ENCODE measurements at places on chromosomes 4 and X.

- DNase-seq: no peak
These were observed 12.7 kb upstream of the TSPAN5 start for GRCh38 chr4:98671131-98671530.

- peak; percentile 68 for DNase-seq
These were observed 1.6 kb downstream of the CASK start for GRCh38 chrX:41921492-41922430.

DNA sequence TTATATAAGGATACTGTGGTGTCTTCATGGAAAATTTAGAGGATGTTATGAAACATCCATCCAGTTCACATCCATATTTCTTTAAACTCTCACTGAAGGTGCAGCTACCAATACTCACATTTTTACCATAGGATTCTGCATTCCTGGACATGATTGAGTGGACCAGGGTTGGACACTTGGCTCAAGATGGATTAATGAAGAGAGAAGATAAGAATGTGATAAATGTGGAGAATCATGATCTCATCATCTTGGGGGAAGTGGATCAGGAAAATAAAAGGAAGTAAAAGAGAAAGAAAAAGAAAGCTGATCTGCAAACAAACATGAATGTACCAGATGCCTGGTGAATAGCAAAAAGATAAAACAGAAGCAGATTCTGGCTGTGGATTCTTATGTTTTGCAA, 175.4 kb downstream of the NPFFR2 start:
- DNase-seq: no peak

DNA sequence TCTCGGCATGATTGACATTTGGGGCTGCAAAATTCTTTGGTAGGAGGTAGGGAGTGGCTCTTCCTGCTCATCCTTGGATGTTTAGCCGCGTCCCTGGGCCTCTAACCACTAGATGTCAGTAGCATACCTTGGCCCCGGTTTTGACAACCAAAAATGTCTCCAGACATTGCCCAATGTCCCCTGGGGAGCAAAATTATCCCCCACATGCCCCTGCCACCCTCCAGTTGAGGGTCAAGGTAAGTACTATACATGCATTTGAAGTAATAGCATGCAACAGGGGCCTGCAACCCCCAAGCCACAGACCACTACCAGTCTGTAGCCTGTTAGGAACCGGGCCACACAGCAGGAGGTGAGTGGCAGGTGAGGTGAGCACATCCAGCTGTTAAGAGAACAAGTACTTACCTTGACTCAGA, 17.6 kb upstream of the KIAA1210 start:
- peak; percentile 26 for DNase-seq

DNA sequence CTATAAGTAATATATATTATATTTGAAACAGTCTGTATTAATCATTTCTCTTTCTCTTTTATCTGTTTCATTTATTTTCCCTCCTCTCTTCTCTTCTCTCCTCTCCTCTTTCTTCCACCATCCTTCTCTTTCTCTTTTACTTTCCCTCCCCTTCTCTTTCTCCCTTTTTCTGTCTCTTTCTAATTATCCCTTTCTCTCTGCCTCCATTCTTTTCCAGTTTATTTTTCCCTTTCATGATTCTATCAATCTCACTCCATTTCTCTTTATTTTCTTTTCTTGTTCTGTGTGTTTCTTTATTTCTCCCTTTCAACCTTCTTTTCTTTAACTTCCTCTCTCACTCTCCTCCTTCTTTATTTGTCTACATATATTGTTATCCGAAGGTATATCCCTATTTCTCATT, 399.8 kb upstream of the POU3F4 start:
- DNase-seq: no peak

GRCh38 chr4:90542216-90542615, 415.0 kb downstream of the CCSER1 start:
- DNase-seq: peak; percentile 1

DNA sequence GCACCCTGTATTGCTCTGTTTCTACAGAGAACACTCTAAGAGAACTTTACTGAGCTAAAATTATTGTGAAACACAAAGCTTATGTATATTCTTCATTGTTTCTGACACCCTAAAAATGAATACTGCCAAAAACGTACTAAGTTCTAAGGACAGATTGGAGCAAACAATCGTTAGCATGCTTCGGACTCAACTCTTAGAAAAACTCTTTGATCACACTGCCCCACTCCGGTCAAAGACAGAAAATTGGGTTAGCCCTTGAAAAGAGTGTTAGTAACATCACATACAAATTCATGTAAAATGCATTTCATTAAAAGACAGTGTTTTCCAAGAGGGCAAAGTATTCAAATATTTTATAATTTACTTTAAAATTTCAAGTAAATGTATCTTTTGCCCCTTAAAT, 177.4 kb downstream of the DCHS2 start:
- peak; percentile 61 for DNase-seq

DNA sequence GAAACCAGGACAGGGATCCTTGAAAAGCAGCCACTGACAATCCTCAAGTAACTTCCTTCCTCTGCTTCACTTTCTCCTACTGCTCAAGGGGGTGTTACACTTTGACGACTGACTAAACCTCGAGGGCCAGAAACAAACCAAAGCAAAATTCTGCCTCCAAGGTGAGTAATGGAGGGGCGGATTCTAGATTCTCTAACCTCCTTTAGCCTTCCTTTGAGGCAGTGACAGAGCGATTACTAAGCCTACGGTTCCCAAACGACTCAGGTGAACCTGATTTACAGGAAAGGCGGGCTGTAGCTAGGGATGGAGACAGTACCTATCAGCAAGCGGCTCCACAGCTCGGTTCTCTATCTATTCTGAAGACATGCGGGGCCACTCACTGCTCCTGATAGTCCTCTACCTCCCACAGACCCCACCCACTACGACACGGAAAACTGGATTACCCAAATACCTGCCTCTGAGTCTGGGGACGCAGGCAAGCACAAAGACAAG, 487 bp downstream of the TBCK start:
- DNase-seq: peak; percentile 31

DNA sequence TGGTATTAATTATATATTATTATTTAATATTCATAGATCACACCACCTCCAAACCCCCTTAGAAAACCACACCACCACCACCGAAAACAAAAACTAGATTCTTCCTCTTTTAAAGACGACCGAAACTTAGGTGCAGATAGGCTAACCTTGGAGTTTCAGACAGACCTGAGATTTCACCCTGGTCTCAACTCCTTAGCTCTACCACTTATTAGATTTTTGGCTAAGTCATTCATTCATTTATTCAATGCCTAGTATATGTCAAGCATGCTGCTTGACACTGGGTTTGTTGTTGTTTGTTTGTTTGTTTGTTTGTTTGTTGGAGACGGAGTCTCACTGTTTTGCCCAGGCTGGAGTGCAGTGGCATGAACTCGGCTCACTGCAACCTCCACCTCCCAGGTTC, 9.5 kb upstream of the BMP2K start:
- DNase-seq: no peak

- DNase-seq: no peak
These were observed 127.3 kb upstream of the HUWE1 start for GRCh38 chrX:53813670-53814440.

DNA sequence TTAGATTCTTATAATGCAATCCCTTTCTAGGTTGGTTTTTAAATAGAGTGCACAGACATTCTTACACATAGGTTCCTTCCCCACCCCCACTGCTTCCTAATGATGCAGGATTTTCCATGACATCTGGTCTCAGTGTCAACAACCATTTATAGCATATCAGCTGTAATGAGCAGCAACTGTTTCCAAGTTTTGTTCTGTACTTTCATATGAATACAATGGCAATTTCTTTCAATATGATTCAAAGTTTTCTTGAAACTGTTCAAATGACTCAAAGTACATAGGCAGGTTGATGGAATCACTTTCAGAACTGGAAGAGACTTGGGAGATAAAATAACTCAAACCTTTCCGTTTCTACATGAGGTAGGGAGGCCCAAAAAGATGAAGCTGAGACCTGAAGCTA, 220.7 kb downstream of the CAMK2D start:
- peak; percentile 29 for DNase-seq

GRCh38 chr4:26048378-26048882, 134.4 kb downstream of the SMIM20 start:
- DNase-seq: peak; percentile 92

GRCh38 chr4:165709516-165709915, 163.5 kb upstream of the TLL1 start:
- peak; percentile 8 for DNase-seq

- peak; percentile 0 for DNase-seq
These were observed 37.7 kb downstream of the SOX3 start for GRCh38 chrX:140467211-140467610.

- DNase-seq: no peak
These were observed 60.6 kb upstream of the PAGE5 start for GRCh38 chrX:55159551-55159950.

GRCh38 chr4:42789041-42789567, 103.4 kb upstream of the GRXCR1 start:
- no peak for DNase-seq
